PC-3 (cell line): ENCODE measurements at places on chromosomes 1 and 21. TPM values are rescaled to one million over a fixed set of nuclear protein-coding genes. Genes with fewer than 3 reads are reported as not detected.

Gene DMBX1
- 1.7 and 2.4 TPM in 2 replicates for total RNA-seq

Gene PODN
- total RNA-seq: not detected in 2 replicates

Gene TSPAN1
- total RNA-seq: 33.3 and 33.7 TPM in 2 replicates

Gene PTGFR
- 6.8 and 7.8 TPM in 2 replicates for total RNA-seq

Gene FAM131C
- total RNA-seq: 7.7 and 9.8 TPM in 2 replicates

Gene DMRTA2
- not detected in 2 replicates for total RNA-seq

Gene HSD3B2
- total RNA-seq: not detected in 2 replicates

Gene TFF3
- total RNA-seq: 2.8 and 9.1 TPM in 2 replicates

Gene PGLYRP3
- total RNA-seq: not detected in 2 replicates

- DNase-seq: no peak
These were observed 183.3 kb upstream of the JUN start for GRCh38 chr1:58966917-58967740.

DNA sequence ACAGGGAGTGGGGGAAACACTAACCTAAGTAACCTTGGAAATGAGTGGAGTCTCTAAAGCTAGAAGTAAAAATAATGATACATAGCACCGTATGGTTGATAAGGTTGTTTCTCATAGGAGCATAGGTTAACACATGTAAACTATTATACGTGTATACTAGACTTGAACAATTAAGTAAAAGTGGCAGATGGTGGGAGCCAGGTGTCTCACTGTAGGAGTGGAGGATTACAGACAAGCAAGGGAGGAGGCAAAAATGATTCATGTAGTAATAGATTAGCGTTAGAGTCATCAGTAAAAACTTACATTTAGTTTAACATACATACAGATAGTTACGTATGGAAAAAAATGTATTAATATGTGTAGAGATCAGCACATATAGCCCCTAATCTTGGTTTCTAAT, 138.4 kb upstream of the DSCAM start:
- no peak for DNase-seq

- DNase-seq: no peak
These were observed 11.8 kb downstream of the NPHP4 start for GRCh38 chr1:5980314-5981008.

- DNase-seq: no peak
These were observed 143.7 kb downstream of the PBX1 start for GRCh38 chr1:164702664-164703063.

- no peak for DNase-seq
These were observed 42.9 kb upstream of the TDRD10 start for GRCh38 chr1:154459080-154459479.

DNA sequence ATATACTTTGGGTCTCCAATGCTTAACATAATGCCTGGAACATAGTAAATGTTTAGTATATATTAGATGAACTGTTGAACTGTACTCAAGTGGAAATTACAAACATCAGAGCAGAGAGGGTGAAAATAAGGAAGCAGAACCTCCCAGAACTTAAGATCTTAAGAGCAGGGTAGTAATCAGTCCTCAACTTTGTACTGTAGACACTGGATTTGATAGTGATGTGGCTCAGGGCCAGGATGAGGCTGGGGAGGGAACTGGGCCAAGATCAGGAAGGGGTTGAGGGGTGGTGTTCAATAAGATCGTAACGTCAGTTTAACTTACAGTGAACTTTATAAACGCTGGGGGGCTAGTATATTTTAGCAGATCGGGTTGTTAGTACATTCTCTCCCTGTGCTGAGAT, 15.4 kb downstream of the MPZL1 start:
- DNase-seq: no peak

GRCh38 chr1:12617901-12618660, at the start of gene DHRS3:
TSS of gene DHRS3 (minus strand) at chr1:12618210. CDS start at chr1:12617348, 862 bp downstream.
- peak; percentile 89 for DNase-seq

- peak; percentile 1 for DNase-seq
These were observed 1524.4 kb upstream of the TPTE start for GRCh38 chr21:8997011-8997440.

DNA sequence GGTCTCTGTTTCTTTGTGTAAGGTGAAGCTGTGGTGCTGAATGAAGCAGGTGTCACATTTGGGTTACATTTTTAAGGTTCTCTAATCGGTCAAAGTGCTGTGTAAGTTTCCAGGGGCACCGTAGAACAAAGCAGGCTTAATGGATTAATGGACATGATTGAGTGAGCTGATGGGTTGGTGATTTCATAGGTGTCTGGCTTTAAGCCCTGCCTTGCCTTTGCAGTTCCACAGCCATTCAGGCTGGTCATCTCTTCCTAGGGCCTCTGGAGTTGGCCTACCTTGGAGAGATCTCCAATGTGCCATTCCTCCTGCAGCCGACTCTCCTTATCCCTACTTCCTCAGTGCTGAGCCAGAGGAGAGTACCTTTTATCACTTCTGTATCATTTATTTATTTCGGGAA, 15.2 kb downstream of the GALNT2 start:
- DNase-seq: no peak

GRCh38 chr1:90717356-90717664, 208 bp upstream of the BARHL2 start:
- no peak for DNase-seq

DNA sequence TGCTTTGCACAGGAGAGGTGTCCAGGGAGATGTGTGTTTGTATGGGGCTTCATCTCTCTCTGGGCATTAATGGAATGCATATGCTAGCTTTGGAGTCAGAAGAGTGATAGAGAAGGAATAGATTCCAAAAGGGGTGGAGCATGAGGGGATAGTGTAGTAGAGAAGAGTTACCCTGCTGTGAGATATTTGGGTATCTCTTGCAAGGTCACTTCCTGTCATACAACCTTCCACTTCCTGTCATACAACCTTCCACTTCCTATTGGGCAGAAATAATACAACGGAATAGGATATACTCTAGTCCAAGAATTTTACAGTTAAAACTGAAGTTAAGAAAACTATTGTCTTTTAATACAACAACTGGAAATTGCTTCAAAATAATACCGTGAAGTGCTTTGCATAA, 351.8 kb upstream of the FMN2 start:
- DNase-seq: no peak

DNA sequence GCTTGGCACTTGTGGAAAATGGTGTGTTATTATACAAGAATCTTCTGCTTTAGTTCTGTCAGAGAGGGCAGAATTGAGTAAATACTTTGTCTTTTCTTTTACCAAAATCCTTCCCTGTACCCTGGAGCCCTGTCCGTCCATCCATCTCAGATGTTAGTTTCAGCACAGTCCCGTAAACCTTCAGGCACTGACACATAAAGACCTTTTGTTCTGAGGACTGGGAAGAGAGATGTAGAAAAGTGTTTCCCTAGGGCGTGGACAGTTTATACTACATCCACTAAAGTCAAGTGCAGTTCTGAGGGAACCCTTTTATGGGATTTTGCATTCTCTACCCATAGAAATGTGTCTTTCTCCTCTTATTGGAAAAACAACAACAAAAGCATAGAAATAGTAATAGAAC, 162.4 kb downstream of the PDE4B start:
- peak; percentile 33 for DNase-seq

DNA sequence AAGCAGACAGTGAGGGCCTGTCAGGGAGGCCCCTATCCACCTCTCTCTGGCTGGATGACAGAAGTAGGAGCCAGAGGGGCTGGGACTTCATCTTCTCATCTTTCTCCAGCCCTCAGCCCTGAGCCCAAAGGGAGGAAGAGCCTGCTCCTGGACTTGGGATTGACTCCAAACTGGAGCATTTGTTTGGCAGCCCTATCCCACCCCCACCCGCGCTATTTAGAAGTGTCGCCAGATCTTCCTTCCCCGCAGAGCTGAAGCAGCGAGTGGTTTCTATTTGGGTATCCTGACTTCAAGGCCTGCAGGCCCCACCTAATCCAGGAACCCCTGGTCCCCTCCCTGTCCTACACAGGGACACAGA, 9.6 kb downstream of the NES start:
- no peak for DNase-seq

DNA sequence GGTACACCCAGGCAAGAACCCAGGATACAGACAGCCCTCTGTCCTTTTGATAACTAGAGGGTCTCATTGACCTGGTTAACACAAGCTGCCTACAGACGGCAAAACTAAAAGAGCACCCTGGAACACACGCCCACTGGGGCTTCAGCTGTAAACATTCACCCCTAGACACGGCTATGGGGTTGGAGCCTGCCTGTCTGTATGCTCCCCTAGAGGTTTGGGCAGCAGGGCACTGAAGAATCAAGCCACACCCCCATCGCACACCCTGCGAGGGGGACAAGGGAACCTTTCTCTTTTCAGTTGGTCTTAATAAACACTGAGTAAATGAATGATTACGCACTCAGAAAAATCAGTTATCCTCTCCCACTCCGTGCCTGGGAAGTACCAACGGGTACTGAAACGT, 35.5 kb downstream of the LRRC3 start:
- DNase-seq: no peak

DNA sequence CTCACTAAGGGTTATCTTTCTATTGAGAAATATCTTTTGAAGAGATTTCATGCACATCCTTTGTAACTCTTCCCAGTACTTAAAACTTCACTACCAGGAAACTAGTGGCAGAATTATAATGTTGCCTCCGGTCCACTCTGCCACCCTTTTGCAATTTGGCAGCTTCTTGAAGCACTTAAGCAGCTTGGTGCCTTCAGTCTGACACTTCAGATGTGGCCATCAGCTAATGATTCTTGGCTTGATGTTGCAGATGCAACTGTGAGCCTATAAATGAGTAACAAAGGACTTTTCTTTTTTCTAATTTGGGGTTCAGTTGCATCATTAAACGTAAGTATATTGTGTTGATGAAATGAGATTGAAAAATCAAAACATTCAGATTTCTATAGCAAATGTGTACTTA, 187.5 kb upstream of the C21orf91 start:
- no peak for DNase-seq

DNA sequence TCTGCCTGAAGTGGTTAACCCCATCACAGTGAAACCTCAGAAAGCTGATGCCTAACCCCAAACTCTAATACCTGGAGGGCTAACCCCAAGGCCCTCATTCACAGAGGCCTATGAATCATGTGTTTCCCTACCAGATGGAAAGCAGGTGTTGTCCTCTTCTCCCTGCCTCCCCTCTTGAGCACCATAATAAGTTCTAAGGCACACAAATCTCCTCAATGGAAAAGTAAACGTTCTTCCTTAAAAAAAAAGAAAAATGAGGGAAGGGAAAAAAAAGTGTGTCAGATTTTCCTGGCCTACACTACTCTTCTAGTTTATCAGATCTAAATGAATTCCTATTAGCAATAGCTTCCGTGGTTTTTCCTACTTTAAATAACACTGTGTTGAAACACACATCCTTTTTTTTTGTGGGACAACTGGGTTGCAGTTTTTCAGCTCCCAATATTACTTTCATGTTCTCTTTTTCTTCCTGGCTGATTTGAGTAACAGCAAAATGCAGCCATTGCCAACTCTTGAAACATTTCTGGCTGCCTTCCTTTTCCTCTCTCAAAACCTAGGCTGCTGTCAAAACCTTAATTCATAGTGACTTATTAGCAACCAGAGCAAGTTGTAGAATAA, 43.2 kb downstream of the SLC44A3 start:
- peak; percentile 63 for DNase-seq

DNA sequence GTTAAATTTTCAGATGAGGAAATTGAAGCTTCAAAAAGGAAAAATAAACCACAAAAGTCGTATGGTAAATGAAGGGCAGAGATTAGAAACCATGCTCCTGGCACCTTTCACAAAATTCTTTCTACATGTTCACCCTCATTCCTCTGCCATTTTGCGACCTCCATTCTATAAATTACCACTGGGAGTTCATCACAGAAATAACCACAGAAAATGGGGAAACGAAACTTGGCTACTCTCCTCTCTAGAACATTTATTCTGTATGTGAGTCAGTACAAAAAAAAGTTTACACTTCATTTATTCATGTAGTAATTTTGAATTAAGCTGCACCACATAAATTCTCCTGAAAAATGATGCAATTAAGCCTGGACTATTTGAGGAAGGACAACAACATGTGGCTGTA, 320.9 kb upstream of the C1orf87 start:
- no peak for DNase-seq

DNA sequence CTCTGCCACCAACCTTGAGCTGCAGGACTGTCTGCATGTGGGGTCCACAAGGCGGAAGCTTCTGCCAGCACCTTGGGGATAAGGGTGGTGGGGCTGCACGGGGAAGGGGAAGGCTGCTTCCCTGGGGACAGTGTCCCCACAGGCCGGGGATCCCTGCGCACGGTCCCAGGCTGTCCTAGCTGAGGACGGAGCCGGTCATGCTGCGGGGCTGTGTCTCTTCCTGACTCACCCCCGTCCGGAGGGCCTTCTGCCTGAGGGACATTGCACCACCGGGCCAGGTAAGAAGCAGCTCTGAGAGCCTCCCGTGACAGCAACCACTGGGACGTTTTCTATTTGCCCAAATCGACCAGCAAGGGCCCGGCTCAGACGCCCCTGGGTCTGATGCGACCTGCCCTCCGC, 29.9 kb downstream of the KRTAP10-1 start:
- DNase-seq: peak; percentile 24

DNA sequence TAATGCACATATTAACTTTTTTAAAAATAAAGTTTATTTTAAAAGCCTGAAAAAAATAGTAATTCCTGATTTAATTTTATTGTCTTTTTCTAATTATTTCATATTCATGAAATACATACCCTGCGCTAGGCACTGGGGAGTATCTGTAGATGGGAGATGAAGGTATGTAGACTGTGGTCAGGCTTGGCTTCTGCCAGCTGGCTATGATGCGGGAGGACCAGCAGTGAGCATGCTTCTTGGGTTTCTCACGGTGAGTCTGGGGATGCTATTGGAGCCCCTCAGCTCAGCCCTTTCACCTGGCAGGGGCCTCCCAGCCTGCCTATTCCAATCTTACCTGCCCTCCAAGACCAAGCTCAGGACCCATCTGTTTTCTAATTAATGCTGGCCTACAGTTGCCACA, 138.4 kb downstream of the NOS1AP start:
- DNase-seq: no peak
